ENCODE measurements at places on chromosomes 2 and 18.

DNA sequence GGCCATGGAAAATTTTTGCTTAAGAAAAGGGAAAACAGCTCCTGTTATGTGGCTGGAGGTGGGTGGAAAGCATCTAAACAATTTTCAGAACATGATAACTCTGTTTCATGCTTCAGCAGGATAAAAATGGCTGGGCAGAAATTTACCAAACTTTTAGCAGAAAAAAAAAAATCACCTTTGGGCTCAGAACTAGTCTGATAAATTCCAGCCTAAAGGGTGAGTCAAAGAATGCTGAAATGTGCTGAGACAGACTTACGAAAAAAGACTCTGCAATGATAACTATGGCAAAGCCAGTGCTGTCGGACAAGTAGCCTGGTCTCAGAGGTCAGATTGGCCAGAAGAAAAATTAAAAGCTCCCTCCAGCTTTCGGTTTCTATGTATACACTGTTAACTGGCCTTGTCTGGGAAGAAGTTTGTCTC lies 123.6 kb downstream of the LRATD1 start:
- DNase-seq: no peak

- DNase-seq: no peak
These were observed 18.2 kb downstream of the MEP1B start for GRCh38 chr18:32208023-32208422.

DNA sequence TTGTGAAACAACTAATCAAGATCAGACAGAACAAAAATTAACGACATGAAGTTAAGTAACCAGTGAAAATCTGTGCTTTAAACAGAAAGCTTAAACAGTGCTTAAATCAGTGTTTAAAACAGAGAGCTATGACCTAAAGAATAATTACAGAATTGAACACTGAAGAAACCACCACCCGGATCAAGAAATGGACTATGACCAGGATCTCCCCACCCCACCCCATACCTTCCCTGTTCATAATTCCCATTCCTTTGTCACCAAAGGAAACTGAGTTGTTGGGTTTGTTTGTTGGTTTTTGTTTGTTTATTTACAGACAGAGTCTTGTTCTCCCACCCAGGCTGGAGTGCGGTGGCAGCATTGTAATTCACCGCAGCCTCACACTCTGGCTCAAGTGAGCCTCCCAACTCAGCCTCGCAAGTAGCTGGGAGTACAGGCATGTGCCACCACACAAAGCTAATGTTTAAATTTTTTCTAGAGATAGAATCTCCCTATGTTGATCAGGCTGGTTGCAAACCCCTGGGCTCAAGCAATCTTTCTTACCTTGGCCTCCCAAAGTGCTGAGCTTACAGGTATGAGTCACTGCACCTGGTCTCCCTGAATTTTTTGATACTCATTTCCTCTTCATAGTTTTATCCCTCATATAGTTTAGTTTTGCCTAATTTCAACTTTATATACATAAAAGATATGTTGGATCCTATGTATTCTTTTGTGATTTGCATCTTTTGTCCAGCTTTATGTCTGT lies 8.2 kb upstream of the ALPG start:
- DNase-seq: no peak

DNA sequence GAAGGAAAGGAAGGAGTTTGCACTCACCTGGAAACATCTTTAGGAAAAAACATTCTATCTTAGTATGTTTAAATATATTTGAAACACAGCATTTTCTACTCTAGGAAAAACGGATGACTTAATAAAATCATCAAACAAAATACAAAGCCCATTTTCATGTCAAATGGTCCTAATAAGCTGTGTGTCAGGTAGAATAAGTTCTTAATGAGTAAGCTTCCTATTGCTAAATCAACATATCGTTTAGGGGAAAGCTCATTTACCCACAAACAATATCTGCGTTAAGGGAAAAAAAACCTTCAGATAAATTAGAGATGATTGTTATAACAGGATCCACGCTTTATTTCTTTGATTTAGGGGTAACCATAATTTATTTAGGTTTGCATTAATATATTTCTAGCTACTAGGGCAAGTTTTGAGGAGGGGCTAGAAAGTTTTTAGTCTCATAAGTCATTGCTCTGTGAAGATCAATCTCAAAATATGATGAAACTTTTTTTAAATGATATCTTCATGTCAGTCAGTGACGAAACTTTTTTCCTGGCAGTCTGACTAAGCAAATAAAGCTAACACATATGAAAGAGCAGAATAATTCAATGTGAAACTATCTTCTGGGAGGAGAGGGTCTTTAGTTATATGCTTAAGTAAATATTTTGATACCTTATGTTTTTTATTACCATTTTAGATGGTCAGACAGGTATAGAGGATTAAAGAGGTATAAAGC lies 147.1 kb downstream of the WDSUB1 start:
- DNase-seq: no peak

- no peak for DNase-seq
These were observed 114.8 kb upstream of the SLC38A11 start for GRCh38 chr2:165070076-165070475.

DNA sequence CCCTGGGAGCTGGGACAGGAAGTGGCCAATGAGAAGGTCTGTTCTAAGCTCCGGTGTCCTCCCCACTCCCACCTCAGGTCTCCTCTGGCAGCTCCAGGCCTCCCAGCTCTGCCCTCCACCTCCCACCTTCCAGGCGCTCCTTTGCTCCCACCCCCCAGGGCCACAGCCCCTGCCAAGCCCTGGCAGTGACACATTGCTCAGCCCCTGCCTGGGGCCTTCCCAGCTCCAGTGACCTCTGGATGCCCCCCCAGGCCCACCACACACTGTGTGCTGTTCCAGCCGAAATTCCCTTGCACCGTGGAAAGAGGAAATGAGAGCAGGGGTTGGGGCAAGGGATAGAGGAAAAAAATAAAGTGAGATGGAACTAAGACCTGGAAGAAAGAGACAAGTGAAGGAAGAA lies 289.6 kb downstream of the CYP26B1 start:
- no peak for DNase-seq

GRCh38 chr18:62992877-62993365 lies 277.6 kb downstream of the PHLPP1 start:
- DNase-seq: no peak

DNA sequence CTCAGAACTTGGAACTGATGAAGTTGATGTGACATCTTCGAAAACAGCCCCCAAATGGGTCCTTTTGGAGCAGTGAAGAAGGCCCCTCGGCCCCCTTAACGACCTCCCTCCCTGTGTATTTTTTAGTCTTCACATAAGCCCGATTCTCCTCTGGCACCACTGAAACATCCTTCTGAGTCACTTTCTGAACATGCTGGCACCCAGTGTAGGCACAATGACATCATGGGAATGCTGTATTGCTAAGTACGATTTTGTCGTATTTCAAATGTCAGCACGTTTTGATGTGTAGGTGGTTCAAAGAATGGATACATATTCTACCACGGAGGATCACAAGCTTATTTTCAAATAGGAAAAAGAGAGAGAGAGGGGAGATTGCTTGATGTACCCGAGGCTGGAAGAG lies 111.7 kb upstream of the RIOK3 start:
- no peak for DNase-seq

DNA sequence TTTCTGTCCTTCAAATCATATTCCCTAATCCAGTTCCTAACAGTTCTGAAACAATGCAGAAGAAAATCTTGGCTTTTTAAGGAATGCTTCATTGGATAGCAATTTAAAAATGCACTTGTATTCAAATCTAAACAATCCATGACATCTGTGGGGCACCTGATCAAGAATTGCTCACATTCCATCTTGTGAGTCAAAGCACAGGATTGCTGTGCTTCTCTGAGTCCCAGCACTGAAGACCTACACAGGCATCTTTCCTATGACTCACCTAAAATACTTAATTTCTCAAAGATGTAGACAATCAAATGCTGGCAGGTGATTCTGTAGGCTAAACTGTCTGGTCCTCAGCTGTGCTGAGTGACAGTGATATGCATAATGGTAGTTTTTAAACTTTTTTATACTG lies 10.1 kb upstream of the ATP8B1 start:
- no peak for DNase-seq

DNA sequence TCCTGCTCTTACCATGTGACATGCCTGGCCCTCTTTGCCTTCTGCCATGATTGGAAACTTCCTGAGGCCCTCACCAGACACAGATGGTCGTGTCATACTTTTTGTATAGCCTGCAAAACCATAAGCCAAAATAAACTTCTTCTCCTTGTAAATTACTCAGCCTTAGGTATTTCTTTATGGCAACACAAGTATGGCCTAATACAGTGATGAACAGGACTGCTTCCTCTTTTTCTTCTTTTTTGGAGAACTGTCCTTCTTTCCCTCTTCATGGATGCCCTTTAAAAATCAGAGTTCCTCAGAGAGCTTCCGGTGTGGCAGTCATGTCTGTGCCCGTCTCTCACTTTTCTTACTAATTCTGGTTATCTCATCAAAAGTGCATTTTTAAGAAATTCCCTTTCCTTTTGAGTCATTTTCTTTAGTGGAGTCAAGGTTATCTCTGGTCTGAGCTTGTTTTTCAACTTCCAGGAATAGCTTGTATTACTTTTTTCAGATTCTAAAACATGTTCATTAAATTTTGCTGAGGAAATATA lies 9.2 kb upstream of the IL1A start:
- DNase-seq: no peak

DNA sequence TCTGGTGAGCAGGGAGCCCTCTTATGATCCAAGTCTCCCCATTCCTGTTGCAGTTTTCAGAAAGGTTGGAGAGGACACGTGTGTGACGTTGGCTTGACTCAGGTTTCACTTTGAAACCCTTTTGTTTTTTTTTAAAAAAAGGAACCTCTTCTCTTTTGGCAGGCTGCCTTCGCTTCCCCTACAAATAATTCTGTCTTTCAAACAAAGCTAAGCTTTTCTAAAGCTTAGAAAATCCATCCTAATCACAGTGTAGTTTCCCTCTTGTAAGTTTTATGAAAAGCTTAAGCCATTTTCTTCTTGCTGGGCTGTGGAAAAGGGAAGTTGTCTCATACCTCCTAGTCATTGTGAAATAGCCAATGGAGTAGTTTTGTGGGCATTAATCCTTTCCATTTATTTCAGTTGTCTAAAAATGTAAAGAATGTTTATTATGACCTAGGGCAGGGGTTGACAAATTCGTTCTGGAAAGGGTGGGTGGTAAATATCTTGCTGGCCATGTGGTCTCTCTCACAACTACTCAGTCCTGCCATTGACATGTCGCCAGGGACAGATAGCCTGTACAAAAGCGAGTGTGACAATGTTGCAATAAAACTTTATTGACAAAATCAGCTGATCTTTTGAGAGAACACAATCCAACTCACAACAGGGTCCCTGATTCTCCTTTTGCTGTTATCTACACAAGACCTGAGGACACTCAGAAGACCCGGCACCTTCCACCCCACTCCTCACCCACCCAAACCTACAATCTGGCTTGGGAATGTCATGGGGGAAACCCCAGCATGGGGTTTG lies 878.8 kb downstream of the RNF144A start:
- no peak for DNase-seq
